Natural killer cell (primary cell): ENCODE measurements at places on chromosomes 3 and 15.

DNA sequence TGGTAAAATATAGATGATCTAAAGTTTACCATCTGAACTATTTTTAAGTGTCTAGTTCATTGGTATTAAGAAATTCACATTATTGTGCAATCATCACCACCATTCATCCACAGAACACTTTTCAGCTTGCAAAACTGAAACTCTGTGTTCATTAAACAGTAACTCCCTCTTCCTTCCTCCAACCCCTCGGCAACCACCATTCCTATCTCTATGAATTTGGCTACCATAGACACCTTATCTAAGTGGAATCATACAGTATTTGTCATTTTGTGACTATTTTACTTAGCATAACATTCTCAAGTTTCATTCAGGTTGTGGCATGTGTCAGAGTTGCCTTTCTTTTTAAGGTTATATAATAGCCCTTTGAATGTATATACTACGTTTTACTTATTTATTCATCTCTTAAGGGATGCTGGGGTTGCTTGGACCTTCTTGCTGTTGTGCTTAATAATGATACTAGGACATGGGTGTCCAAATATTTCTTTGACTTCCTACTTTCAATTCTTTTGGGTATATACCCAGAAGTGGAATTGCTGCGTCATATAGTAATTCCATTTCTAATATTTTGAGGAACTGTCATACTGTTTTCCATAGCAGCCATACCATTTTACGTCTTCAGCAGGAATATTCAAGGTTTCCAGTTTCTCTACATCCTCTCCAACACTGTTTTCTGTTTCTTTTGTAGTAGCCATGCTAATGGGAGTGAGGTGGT is 20.9 kb downstream of the KAT2B start:
- H3K4me3 ChIP-seq = no peak overlapping the region
- peak overlapping the region; percentile 43 for H3K27ac ChIP-seq
- peaks cover 21% of the 10 kb centered on the region for H3K4me1 ChIP-seq
- no peaks in the 10 kb centered on the region for H3K36me3 ChIP-seq

DNA sequence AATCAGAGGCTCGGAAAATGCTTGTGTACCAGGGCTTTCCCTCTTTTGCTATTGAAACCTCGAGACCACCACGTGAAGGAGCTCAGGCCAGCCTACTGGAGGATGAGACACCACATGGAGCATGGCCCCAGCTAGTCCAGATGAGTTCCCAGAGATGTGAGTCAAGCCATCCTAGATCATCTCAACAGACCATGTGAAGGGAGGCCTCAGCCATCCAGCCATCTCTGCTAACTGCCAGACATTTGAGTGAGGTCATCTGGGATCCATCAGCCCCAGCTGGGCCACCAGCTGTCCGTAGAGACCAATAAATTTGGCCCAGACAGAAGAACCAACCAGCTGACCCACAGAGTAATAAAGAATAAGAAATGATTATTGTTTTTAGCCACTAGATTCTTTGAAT is 62.8 kb upstream of the PROK2 start:
- H3K27me3 ChIP-seq = no peaks in the 10 kb centered on the region
- H3K27ac ChIP-seq = no peak overlapping the region
- DNase-seq = no peak
- no peak overlapping the region for H3K4me3 ChIP-seq
- no peaks in the 10 kb centered on the region for H3K4me1 ChIP-seq
- H3K36me3 ChIP-seq = no peaks in the 10 kb centered on the region

DNA sequence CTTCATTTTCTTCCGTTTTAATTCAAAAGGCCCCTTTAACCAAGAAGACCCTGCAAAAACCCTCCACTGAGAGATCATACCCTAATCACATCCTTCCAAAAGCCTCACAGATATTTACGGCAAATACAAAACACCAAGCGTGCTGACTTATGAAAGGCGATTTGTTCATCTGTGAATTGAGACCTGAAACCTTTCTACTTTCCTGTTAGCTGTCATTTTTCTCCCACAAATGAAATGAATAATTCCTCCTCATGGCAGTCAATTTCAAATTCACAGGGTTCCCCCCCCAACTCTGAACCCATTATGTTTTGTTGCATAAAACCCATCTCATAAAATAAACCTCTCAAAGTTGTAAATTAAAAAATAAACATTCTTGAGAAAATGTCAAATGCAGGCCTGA is 149.6 kb downstream of the PDZRN3 start:
- no peak overlapping the region for H3K4me3 ChIP-seq
- H3K4me1 ChIP-seq = no peaks in the 10 kb centered on the region
- no peaks in the 10 kb centered on the region for H3K36me3 ChIP-seq
- no peak for DNase-seq
- no peaks in the 10 kb centered on the region for H3K27me3 ChIP-seq
- H3K27ac ChIP-seq = no peak overlapping the region

GRCh38 chr3:196987022-196987421 is 18.4 kb upstream of the PIGZ start:
- H3K36me3 ChIP-seq = no peaks in the 10 kb centered on the region
- H3K4me1 ChIP-seq = no peaks in the 10 kb centered on the region
- H3K27me3 ChIP-seq = no peaks in the 10 kb centered on the region
- H3K4me3 ChIP-seq = no peak overlapping the region
- no peak for DNase-seq

DNA sequence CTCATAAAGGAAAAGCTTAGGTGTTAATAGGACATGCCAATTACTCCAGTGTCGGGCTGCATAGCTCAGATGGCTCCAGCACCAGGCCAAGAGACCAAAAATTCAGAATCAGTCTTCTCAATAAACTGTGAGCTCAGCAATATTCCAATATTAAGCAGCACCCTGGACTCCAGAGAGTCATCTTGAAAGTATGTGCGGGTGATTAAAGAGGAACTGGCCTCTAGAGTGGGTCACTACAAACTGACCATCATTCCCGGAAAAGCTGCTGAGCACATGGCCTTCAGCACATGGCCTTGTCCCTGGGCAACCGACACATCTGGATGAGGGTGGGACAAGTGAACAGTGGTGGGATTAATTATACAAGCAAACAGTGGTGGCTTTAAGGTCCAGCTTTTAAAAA is 59.0 kb downstream of the MAGI1 start:
- H3K27me3 ChIP-seq = no peaks in the 10 kb centered on the region
- DNase-seq = no peak
- no peaks in the 10 kb centered on the region for H3K4me1 ChIP-seq

DNA sequence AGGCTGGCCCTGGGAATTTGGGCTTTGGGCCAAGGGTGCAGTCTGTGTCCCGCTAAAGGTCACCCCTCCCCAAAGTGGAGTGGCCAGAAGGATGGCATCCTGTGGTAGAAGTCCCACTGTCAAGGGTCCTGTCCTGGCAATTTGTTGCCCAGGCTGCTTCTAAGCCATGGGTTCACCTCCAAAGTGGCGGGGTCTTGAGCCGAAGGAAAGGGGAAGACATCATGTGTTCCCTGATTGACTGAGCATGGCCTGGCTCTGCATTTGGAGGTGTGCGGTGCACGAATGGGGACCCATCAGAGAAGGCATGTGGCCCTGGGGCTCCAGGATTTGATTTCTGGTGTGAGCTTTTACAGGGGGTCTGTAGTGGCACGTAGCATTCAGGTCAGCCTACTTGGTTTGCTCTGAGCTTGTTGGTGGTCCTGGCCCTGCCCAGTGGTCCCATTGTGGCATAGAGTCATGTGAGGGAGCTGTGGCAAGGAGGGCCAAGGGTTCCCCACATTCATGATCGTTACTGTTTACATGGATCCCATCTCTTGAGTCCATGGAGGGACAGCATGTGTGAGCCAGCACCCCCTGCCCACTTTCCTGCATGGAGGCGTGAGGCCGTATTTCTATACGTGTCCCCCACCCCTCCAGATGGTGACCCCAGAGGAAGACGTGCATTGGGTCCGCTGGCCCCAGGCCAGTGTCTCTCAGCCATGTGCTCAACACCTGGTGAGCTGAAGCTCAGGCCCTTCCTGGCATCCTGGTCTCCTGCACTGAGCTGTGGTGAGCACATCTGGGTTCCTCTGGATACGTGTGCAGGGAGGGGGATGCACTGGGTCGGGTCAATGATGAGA is 225.1 kb downstream of the SNRPN start:
- peak; percentile 7 for DNase-seq
- H3K4me1 ChIP-seq = no peaks in the 10 kb centered on the region
- H3K27ac ChIP-seq = no peak overlapping the region
- H3K27me3 ChIP-seq = no peaks in the 10 kb centered on the region
- H3K36me3 ChIP-seq = no peaks in the 10 kb centered on the region
- H3K4me3 ChIP-seq = no peak overlapping the region

GRCh38 chr15:56040081-56041035 is 46.9 kb upstream of the NEDD4 start:
- no peaks in the 10 kb centered on the region for H3K27me3 ChIP-seq
- DNase-seq = no peak
- no peaks in the 10 kb centered on the region for H3K36me3 ChIP-seq
- no peak overlapping the region for H3K4me3 ChIP-seq
- H3K27ac ChIP-seq = no peak overlapping the region
- peaks cover 6% of the 10 kb centered on the region for H3K4me1 ChIP-seq

DNA sequence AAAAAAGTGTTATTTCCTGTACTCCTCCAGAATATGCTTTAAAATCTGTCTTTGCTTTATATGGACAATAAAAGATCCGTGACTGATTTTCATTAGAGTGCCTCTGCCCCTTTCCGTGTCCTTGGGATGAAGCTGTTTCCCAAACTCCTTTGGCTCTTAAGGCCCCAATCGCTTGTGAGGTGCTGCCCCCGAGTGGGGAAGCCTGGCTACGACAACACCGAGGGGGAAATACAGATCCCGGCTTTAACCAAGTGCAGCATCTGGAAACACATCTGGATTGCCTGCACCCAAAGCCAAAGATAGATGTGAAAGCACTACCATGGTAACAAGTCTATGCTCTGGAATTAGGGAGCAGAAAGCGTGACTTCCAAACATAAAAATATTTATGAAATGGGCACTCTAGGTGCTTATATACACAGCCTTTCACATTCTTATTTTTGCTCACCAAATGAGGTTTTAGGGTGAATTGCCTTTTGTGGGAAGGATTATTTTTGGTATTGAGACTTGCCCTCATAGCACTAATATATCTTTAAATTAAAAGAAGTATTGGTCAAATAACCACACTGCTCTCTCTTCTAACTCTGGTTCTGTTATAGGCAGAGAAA is 40.6 kb upstream of the ADCY5 start:
- peak; percentile 36 for DNase-seq
- no peak overlapping the region for H3K4me3 ChIP-seq
- H3K36me3 ChIP-seq = peaks cover 6% of the 10 kb centered on the region
- no peaks in the 10 kb centered on the region for H3K4me1 ChIP-seq
- no peaks in the 10 kb centered on the region for H3K27me3 ChIP-seq
- no peak overlapping the region for H3K27ac ChIP-seq
